ENCODE measurements at places on chromosomes 6 and 20. TPM values are rescaled to one million over a fixed set of nuclear protein-coding genes. Genes with fewer than 3 reads are reported as not detected.

Gene AGER
- 0.15 TPM for total RNA-seq

Gene PGBD1
- 1.9 TPM for total RNA-seq

Gene ATRN
- total RNA-seq, result 42.8 TPM

Gene NKX2-4
- total RNA-seq, result under 0.01 TPM

Gene CFAP61
- total RNA-seq, result not detected

Gene TRMT6
- total RNA-seq, result 6.4 TPM

Gene TAP2
- total RNA-seq, result 40.5 TPM

Gene SLC17A4
- not detected for total RNA-seq

Gene SNAP91
- total RNA-seq, result under 0.01 TPM

Gene TUBB2A
- 102 TPM for total RNA-seq

Gene PTGIS
- 209 TPM for total RNA-seq

Gene TTLL9
- total RNA-seq, result under 0.01 TPM

Gene CYP24A1
- 0.60 TPM for total RNA-seq

Gene TGM2
- 598 TPM for total RNA-seq

Gene TAAR2
- not detected for total RNA-seq

Gene CPNE5
- total RNA-seq, result not detected

Gene TAF11
- total RNA-seq, result 18.9 TPM

Gene MYT1
- total RNA-seq, result not detected

Gene MROH8
- 1.1 TPM for total RNA-seq

Gene ARMH2
- not detected for total RNA-seq

Gene DSP
- 1.8 TPM for total RNA-seq

Gene TPD52L1
- 5.6 TPM for total RNA-seq

Gene SLPI
- not detected for total RNA-seq

Gene SEMG2
- total RNA-seq, result not detected

Gene THEMIS
- total RNA-seq, result not detected

Gene MPIG6B
- not detected for total RNA-seq

Gene MAPK13
- total RNA-seq, result 10.1 TPM

Gene PRR18
- not detected for total RNA-seq

Gene CAP2
- 3.2 TPM for total RNA-seq

Gene ATXN1
- total RNA-seq, result 18.3 TPM

Gene SGK2
- 0.47 TPM for total RNA-seq

Gene SAPCD1
- total RNA-seq, result 0.70 TPM

Gene PAK5
- total RNA-seq, result not detected

Gene FAM209B
- not detected for total RNA-seq

Gene RALGAPA2
- 4.1 TPM for total RNA-seq

Data from smooth muscle cell of the coronary artery (primary cell).